ENCODE measurements at places on chromosomes 2 and 18. TPM values are rescaled to one million over a fixed set of nuclear protein-coding genes. Genes with fewer than 3 reads are reported as not detected.

The LOXHD1 gene
- not detected for total RNA-seq

The PPP1R1C gene
- total RNA-seq = 8.6 TPM

The TM4SF20 gene
- total RNA-seq = not detected

The KCNIP3 gene
- 1.2 TPM for total RNA-seq

The CFC1 gene
- not detected for total RNA-seq

The EDAR gene
- not detected for total RNA-seq

The PGAP1 gene
- 3.4 TPM for total RNA-seq

The RNF125 gene
- 1.5 TPM for total RNA-seq

The KCNG3 gene
- total RNA-seq = not detected

The GPR45 gene
- not detected for total RNA-seq

The ANTXR1 gene
- total RNA-seq = 19.4 TPM

The REEP1 gene
- total RNA-seq = not detected

The IL36A gene
- not detected for total RNA-seq

The PLEK gene
- total RNA-seq = not detected

The INHBB gene
- not detected for total RNA-seq

The HNRNPLL gene
- 31.7 TPM for total RNA-seq

The ALPG gene
- not detected for total RNA-seq

The NEURL3 gene
- total RNA-seq = not detected

The EVX2 gene
- total RNA-seq = not detected

The TEX44 gene
- total RNA-seq = not detected

The PMAIP1 gene
- total RNA-seq = 16.2 TPM

The CNRIP1 gene
- 0.61 TPM for total RNA-seq

The MROH2A gene
- not detected for total RNA-seq

The CNPPD1 gene
- total RNA-seq = 43.7 TPM

The FBXO36 gene
- total RNA-seq = 3.7 TPM

The RBM44 gene
- not detected for total RNA-seq

The SALL3 gene
- not detected for total RNA-seq

The NRP2 gene
- 37.0 TPM for total RNA-seq

The MEX3C gene
- 38.6 TPM for total RNA-seq

The KIAA2012 gene
- not detected for total RNA-seq

The ARHGEF4 gene
- total RNA-seq = 34.5 TPM

The PTPRN gene
- total RNA-seq = 0.08 TPM

The MFSD2B gene
- total RNA-seq = not detected

The ADNP2 gene
- 17.3 TPM for total RNA-seq

The SLC14A1 gene
- total RNA-seq = not detected

The MOCOS gene
- 7.9 TPM for total RNA-seq

The NEU2 gene
- total RNA-seq = not detected

The SERPINB5 gene
- 426 TPM for total RNA-seq

The DES gene
- total RNA-seq = not detected

The PROC gene
- 0.19 TPM for total RNA-seq

The AQP12B gene
- not detected for total RNA-seq

The LINC00305 gene
- total RNA-seq = not detected

The CCT7 gene
- total RNA-seq = 333 TPM

The ENOSF1 gene
- 20.1 TPM for total RNA-seq

The BOLL gene
- total RNA-seq = not detected

The IL1F10 gene
- 0.08 TPM for total RNA-seq

The ZC3H6 gene
- total RNA-seq = 1.1 TPM

The ERICH2 gene
- 1.4 TPM for total RNA-seq

The TTN gene
- under 0.01 TPM for total RNA-seq

The ATP5F1A gene
- 703 TPM for total RNA-seq

The FOXI3 gene
- total RNA-seq = not detected

The PLGLB1 gene
- total RNA-seq = 0.55 TPM

The MTCL1 gene
- total RNA-seq = 19.6 TPM

The DHRS9 gene
- not detected for total RNA-seq

The ARHGAP25 gene
- 20.4 TPM for total RNA-seq

The TLX2 gene
- 0.08 TPM for total RNA-seq

The NR4A2 gene
- total RNA-seq = 0.31 TPM

The ALKAL2 gene
- not detected for total RNA-seq

The ABCB11 gene
- total RNA-seq = not detected
